ENCODE measurements at places on chromosomes 6 and 20. TPM values are rescaled to one million over a fixed set of nuclear protein-coding genes. Genes with fewer than 3 reads are reported as not detected.

The GMPR gene
- polyA plus RNA-seq, result 334 TPM

DNA sequence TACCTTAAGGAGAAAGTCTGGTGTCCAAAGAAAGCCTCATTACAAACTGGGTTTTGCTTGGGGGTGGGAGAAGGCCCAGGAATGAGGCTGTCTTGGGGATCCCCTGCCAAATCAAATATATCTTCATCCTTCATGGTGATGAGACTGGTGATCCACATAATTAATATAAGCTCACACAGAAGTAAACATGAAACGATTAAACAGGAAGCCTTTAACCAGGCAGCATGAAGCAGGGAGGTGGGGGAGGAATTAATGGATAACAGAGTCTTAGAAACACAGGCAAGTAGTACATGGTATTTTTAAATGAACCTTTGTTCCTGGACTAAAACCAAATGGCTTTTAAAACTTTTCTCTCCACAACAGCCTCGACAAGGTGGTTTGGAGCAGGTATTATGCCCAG lies 437.5 kb downstream of the TFAP2A start:
- DNase-seq, result no peak

The SYCP2L gene
- polyA plus RNA-seq, result 1.9 TPM

DNA sequence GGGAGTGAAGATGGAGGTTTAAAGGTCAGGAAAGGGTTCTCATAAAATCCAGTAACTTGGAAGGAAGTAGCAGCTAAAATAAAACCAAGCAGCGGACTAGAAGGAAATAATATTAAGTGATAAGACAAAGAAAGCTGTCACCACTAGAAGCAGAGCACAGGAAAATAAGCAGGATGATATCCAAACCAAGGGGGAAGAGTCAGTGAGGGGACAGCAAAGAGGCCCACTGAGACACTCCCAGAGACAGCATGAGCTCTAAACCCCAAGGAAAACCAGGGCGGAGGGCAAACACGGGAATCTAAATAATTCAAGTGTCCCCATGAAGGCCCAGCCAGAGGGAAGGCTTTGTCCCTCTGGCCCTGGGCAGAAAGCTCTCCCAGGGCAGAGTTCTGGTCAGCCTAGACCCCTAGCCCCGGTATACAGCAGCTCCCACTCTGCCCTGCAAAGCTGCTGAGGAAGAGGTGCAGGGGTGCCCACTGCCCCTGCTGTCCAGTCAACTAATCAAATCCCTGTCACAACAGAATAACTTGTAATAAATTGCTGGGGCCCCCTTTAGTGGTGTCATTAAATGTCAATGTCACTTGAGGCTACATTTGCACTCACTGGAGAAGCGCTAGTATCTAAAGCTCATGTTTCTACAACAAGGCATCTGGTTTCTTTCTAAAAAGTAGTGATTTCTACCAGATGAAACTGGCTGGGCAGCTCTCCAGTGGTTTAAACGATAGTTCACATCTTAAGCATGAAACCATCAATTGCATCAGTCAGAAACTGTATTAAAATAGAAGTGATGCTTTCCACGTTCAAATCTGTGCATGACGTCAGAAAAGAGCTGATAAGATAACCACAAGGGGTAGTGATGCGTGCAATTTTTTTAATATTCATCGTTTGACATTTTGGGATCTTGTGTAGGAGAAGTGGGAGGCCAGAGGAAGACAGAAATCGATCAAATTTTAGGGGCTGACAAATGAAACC lies 13.6 kb downstream of the PDE10A start:
- peak; percentile 50 for DNase-seq

DNA sequence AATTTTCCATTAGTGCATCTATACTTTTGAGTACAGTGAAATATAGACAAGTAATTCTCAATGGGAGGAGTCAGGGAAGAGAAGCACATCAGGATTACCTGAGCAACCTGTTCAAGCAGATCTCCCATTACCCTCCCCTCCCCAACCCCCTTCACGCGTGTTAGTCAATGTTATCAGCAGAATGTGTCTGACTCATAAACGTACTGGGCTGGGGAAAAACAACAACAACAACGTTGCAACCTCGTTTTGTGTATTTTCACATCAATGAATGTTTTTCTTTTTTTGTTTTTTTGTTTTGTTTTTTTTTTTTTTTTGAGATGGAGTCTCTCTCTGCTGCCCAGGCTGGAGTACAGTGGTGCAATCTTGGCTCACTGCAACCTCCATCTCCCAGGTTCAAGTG lies 287.0 kb upstream of the STXBP5 start:
- DNase-seq, result no peak

DNA sequence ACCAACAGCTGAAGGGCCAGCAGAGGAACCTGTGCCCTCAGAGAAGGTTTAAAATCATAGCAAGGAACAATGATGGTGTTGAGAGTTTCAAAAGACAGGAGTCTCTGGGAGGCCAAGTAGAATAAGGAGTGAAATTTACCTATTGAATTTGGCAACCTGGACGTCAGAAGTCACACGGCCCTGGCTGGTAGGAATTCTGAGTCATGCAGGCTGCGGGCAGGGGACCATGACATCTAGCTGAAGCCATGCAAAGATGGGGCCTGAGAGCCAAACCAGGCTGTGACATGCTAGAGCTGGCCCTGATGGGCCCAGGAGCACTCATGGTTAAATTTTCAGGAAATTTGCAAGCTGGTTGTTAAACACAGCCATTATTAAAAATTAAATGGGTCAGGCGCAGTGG lies 64.0 kb upstream of the SNX9 start:
- no peak for DNase-seq

- DNase-seq, result no peak
These were observed 203.9 kb upstream of the CST7 start for GRCh38 chr20:24745206-24745605.

The SLPI gene
- 2.6 TPM for polyA plus RNA-seq

DNA sequence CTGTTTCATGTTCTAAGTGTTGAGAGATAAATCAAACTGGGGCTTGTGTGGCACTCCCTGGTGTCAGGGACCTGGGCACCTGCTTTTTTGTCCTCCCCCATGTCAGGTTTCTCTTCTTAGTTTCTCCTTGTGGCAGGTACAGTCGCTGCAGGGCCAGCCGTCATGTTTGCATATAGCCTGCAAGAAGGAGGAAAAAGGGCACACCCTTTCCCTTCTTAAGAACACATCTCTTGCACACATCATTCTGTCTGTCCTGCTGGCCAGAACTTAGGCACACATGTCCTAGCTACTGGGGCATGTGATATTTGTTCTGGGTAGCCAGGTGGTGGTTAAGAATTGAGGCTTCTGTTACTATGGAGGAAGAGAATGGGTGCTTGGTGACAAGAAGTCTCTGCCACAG lies 27.9 kb downstream of the CDC5L start:
- no peak for DNase-seq

The ADNP gene
- 14.6 TPM for polyA plus RNA-seq

DNA sequence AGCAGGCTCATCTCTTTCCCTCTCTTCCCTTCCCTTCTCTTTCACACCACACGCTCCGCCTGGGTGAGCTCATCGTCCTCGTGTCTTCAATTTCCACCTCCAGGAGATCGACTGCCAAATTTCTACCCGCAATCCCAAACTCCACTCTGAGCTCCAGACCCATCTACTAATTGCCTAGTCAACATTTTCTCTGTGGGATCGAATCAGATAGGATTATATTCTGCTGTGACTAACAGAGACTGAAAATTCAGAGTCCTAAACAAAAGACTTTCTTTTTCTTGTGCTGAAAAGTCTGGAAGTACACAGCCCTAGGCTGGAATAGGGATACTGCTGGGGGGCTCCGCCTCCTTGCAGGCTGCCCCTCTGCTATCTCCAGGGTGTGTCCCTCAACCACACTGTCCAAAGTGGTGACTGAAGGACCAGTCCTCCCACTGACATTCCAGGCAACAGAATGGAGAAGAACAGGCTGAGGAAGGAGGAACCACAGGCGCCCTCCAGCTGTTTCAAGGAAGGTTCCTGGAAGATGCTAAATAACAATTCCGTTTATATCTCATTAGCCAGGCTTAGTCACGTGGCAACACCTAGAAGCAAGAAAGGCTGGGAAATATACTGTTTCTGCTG lies 5.0 kb upstream of the HSPA12B start:
- no peak for DNase-seq

DNA sequence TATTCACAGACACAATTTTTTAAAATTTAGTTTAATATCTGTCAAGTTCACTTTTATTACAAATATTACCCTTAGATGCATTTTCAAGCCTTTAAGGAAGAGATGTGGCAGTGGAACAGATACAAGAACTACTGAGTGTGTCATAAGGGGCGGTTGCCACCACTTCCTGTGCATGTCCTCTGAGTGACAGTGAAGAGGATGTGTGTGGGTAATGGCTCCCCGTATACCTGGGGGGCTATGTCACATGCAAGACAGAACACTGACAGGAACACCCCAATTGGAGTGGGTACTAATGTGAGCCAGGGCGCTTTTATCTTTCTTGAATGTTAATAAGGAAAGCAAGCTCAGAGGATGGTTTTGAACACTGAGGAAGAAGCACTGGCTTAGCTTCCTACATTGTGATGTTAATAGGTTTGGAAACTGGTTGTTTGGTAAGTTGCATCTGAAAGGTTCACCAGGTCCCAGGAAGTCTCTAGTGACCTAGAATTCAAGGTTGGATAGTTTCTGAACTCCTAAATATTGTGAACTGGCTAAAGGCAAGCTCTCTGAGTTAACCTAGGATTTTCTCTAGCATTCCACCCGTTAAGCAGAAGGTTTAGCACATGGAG lies 83.4 kb upstream of the ASF1A start:
- DNase-seq, result no peak

GRCh38 chr6:56996401-56996800 lies 41.5 kb downstream of the BEND6 start:
- DNase-seq, result no peak

The ZFP57 gene
- polyA plus RNA-seq, result 0.06 TPM

- DNase-seq, result peak; percentile 53
These were observed 296.5 kb downstream of the THBS2 start for GRCh38 chr6:168956884-168957730.

DNA sequence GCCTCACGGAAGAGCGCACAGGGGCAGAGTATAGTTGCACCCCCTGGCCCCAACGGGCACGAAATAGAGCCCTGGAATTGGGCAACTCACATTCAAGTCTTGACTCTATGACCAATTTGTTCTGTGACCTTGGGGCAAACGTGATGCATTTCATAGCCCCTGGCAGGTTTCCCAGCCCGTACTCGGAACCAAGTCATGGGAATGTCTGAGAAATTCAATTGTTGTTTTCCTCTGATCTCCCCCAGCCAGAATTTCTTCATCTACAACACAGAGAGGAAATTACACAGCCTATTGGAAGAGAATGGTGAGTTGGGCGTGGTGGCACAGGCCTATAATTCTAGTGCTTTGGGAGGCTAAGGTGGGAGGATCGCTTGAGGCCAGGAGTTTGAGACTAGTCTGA lies 322.3 kb upstream of the SULF2 start:
- no peak for DNase-seq

GRCh38 chr20:54625497-54625896 lies 150.1 kb downstream of the DOK5 start:
- no peak for DNase-seq

All from heart right ventricle (tissue), 16 donors.